ENCODE measurements at places on chromosomes 11 and 22.

GRCh38 chr11:72353861-72354260, 80.5 kb downstream of the CLPB start:
- DNase-seq, result no peak

DNA sequence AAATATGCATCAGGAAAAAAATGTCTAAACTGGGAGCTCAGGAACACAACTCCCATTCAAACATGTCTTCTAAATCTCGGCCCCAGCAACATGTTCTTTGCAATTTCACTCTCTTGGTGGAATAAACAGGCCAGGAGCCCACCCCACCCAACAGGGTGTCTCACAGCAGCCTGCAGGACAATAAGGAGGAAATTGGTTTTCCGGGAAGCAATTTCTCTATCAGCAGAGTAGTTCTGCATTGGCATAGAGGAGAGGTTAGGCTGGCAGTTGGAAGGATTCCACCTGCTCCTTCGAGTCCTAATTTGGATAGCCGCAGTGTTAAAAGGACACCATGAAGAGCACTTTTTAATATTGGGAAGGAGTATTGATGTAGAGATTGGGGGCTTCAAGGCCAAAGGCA, 55.9 kb upstream of the BARX2 start:
- no peak for DNase-seq

GRCh38 chr11:47516155-47516554, 36.8 kb downstream of the CELF1 start:
- no peak for DNase-seq

GRCh38 chr11:60633645-60634044, 65.8 kb upstream of the MS4A8 start:
- DNase-seq, result no peak

DNA sequence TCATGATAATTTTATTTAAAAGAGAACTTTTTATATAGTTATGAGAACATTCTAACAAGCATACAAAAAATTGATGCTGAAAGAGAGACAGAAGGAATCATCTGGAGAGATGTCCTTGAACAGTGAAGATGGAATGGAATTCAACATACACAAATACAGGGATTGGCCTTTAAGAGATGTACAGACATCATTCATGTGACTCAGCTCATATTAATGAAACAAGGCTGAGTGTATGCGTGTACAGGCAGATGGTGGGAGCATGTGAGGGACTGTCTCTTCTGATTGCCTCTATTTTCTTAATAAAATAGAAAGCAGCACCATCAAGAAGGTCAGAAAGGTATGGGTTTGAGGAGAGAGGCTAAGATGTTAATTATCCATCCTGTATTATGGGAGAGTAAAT, 793.3 kb downstream of the CNTN5 start:
- DNase-seq, result no peak

GRCh38 chr22:42353883-42354727, 78.1 kb downstream of the NFAM1 start:
- no peak for DNase-seq

- no peak for DNase-seq
Measured at GRCh38 chr11:50333861-50334260, 301.2 kb downstream of the OR4C45 start.

GRCh38 chr11:92357841-92358240, 133.2 kb downstream of the FAT3 start:
- DNase-seq, result no peak

DNA sequence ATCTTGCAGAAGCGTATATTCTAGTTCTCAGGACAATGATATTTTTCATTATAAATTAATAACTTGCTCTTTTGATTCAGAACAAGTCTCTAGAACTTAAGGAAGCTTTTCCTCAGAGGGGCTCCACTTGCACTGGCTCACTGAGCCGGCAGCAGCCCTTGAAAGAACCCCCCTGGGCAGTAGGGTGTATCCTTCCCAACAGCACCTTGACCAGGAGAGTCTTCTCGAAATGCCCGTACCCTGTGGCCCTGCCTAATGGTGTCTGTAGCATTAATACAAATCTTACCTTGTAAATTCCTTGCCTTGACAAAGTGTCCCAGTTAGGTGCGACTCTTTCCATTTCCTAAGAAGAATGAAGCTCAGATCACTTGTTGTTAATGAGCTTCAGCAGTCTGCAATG, 13.5 kb downstream of the PSMD13 start:
- DNase-seq, result no peak

- DNase-seq, result no peak
Measured at GRCh38 chr11:126438691-126439090, 83.2 kb downstream of the ST3GAL4 start.

- no peak for DNase-seq
Measured at GRCh38 chr11:60100516-60100915, 12.1 kb downstream of the MS4A2 start.

DNA sequence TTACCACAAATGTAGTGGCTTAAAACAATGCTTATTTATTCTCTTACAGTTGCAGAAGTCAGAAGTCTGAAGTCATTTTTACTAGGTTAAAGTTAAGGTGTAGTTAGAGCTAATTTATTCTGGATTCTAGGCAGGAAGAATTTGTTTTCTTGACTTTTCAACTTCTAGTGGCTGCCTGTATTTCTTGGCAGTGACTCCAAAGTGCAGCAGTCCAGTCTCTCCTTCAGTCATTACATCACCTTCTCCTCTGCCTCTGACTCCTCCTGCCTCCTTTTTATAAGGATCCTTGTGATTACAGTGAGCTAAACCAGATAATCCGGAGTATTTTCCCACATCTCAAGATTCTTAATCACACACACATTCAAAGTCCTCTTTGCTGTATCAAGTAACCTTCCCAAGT, 581.4 kb downstream of the KCNA4 start:
- no peak for DNase-seq

DNA sequence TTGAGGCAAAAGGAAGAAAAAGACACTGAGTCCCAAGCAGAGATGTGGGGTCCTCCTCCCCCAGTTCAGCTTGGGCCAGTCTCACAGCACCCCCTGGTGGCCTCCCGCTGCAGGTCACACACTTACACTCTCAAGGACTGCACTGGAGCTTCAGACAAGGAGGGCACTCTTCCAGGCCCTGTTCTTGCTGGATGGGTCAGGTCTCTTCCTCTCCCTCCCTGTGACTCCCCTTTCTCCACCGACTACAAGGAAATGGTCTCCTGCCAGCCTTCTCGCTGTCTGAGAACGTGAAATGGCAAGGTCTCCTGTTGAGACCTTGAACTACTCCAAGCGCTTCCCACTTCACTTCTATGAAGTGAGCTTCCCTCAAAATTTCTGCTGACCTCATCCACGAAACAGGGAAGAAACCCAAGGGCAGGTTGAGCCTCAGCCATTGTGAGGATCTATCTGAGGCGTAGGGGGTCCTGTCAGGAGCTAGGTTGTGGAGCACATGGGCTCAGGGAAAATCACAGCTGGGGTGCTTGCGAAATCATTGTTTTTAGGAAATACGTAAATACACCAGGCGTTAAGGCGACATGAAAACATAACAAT, 11.2 kb upstream of the IGLL1 start:
- peak; percentile 52 for DNase-seq

DNA sequence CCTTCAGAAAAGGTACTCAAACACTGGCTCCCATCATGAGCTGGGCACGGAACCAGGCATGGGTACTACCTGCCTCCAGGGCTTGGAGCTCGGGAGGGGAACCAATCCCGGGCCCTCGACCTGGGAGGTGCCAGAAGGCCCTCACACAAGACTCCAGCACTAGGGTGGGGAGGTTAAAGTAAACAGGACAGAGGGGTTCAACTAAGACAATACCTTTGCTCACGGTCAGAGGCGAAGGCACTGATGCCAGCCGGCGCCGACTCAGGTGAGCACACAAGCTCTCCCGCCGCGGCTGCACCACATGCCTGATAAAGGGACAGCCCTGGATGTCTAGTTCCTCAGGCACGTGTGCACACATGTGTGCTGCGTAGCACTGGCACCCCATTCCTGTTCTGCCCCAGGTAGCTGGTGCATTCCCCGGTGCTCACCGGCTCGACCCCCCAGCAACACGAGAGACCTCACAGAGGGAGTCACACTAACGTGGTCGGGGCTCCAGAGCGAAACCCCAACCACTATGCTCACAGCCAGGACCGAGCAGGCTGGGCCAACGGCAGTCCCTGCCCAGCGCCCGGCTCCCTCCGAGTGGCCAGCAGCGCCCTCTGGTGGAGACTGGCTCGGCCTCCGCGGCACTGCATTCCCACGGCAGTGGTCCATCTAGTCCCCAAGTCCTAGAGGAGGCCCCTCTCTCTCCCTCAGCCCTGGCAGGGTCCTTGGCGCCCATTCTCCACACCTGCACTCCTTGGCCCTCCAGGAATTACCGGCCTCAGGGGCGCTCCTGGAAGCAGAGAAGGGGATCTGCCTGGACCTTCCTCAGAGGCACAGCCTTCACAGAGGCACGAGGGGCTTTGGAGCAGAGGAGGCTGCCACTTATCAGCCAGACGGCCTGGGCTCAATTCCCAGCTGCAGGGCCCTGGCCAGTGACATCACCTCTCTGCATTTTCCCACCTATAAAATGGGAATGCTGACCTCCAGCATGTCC, 28.8 kb upstream of the MOB2 start:
- DNase-seq, result peak; percentile 63

GRCh38 chr11:43818220-43818619, 62.4 kb upstream of the ALKBH3 start:
- no peak for DNase-seq

GRCh38 chr11:127816962-127817361, 770.4 kb downstream of the ETS1 start:
- DNase-seq, result no peak

DNA sequence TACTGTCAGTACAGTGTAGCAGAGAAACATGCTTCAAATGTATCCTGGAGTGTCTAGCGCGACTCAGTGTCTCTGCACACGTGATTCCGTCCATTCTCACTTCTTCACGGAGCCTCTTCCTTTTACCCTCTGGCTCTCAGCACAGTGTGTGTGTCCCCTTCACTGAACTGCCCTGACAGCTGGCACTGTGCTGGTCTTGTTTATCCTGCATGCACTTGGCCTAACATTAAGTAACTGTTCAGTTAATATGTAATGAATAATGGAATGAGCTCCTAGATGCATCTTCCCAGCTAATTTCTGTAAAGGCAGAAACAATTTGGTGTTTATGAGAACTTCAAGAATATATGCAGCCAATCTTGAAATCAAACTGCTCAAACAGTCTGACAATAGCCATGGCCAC, 44.4 kb downstream of the KMT5B start:
- DNase-seq, result no peak

- DNase-seq, result no peak
Measured at GRCh38 chr22:25941365-25941960, 199.5 kb downstream of the MYO18B start.

- DNase-seq, result no peak
Measured at GRCh38 chr11:64597671-64598101, 6.7 kb downstream of the SLC22A12 start.

- no peak for DNase-seq
Measured at GRCh38 chr11:92296138-92296515, 71.5 kb downstream of the FAT3 start.

GRCh38 chr11:116525961-116526495, 246.8 kb downstream of the BUD13 start:
- no peak for DNase-seq

DNA sequence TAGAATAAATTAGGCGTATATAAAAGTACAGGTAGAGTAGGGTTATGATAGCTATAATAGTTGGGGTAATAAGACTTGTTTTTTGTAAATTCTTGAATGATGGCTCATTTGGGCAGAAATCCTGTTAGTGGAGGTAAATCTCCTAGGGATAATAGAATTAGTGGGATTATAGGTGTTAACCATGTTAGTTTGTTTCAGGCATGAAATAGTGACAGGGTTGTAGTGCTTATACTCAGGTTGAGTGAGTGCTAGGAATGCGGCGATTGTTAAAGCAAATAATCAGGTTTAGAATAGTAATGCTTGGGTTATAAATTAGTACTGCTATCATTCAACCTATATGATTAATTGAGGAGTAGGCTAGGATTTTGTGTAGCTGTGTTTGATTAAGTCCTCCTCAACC, 297.1 kb downstream of the DYNC2H1 start:
- DNase-seq, result no peak

GRCh38 chr11:63212742-63213141, 30.7 kb downstream of the SLC22A25 start:
- peak; percentile 13 for DNase-seq

- DNase-seq, result no peak
Measured at GRCh38 chr11:12044799-12045198, 36.4 kb upstream of the DKK3 start.

- no peak for DNase-seq
Measured at GRCh38 chr22:35930933-35931332, 97.7 kb downstream of the RBFOX2 start.

- no peak for DNase-seq
Measured at GRCh38 chr22:39470451-39471291, 13.9 kb downstream of the MGAT3 start.

DNA sequence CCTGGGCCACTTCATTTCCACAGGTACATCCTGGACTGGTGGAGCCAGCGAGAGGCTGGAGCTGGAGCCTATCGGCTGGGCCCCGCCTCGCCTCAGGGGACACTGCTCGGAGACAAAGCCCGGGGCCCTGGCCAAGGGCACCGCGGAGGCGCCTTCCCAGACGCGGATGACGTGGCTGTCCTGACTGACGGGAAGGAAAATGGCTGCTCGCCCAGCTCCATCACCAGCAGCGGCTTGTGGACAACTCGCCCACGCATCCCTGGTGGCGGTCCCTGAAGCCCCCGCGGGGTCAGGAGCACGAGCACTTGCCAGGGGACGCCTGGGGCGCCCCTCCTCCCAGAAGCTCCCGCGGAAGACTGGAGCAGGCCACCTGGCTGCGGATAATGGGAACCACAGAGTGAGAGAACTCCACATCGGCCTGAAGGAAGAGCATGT, 49.6 kb downstream of the CECR2 start:
- DNase-seq, result no peak

GRCh38 chr22:23401111-23401909, 178.8 kb downstream of the IGLL1 start:
- no peak for DNase-seq

DNA sequence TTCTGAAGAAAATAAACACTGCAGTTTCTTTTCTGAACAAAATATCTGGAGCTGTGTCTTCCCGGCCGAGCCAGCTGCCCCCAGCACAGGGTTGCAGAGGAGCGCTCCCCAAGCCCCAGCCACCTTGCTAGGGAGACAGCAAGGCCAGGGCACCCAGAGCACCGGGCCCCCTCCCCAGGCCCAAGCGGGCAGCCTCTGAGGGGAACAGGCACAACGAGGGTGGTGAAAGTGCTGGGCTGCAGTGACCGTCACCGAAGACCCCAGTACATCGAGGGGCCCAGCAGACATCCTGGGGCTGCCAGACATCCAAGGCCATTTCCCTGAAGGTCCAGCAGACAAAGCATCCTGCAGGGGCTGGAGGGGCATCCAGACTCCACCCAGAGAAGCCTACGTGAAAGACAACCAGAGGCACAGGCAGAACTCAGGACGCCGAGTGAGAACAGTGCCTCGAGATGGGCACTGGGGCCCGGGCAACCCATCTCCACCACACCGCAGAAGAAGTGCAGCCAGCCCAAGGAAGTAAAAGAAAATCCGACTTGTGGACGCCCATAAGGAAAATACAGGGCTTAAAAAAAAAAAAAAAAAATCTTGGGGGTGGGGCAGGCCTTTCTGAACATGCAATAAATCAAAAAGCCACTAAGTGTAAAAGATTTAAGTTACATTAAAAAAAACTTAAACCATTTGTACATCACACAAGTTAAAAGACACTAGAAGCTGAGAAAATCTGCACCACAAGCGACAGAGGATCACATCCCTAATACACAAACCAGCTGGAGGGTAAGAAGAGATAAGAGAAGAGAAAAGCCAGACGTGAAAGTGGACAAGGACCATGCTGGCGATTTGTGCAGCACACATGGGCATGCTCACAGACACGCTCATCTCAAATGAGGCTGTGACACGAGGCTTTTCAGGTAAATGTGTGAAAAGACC, 36.0 kb upstream of the COMT start:
- DNase-seq, result no peak

- no peak for DNase-seq
Measured at GRCh38 chr11:123920943-123921342, 18.5 kb upstream of the OR4D5 start.

- DNase-seq, result no peak
Measured at GRCh38 chr11:111357150-111358037, 21.7 kb downstream of the POU2AF1 start.
